ENCODE measurements at places on chromosomes 12 and 14.

GRCh38 chr12:108697905-108698304 lies 33.4 kb downstream of the CORO1C start:
- no peak for DNase-seq

GRCh38 chr12:31650918-31651317 lies 8.6 kb upstream of the ETFBKMT start:
- DNase-seq: no peak

DNA sequence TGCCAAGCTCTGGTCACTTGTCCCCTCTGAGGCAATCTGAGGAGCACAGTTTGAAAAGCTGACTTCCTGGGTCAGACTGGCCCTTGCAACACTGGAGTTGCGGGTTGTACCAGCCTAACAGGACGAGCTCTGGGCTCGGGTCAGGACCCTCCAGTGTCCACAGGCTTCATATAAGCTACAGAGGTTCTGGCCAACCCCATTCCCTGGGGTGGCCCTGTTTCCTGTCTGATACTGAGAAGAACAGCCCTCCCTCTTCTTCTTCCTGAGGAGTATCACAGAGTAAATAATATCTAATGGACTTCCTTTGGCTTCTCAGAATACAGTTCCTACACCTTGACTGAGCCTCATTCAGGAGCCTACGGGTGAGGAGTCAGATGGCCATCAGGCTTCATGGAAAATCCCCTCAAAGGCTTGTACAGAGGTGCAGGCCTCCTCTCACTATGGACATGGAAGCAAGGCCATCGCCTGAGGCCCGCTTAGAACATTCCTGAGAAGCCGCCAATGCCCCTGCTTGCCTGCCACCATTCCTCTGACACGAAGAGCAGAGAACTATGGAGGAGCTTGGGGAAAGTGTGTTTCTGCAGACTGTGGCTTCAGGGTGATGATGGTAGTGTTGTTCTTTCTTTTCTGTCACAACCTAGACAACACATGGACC lies 28.5 kb upstream of the ANO2 start:
- no peak for DNase-seq

DNA sequence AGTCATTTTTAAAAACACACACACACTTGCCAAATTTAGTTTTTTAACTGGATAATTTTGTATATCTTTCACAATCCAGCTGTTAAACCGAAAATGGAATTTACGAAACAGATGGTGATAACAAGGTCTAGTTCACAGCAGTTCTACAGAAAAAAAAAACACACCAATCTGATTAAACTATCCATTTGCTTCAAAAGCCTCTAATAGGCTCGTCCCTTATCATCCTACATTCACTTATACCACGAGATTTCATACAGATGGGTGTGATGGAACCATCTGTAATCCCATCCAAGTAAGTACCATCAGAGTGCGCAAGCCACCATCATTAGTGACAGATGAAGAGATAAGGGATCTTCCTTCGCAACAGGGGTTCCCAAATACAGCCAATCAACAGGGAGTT lies 20.1 kb downstream of the GCH1 start:
- no peak for DNase-seq

DNA sequence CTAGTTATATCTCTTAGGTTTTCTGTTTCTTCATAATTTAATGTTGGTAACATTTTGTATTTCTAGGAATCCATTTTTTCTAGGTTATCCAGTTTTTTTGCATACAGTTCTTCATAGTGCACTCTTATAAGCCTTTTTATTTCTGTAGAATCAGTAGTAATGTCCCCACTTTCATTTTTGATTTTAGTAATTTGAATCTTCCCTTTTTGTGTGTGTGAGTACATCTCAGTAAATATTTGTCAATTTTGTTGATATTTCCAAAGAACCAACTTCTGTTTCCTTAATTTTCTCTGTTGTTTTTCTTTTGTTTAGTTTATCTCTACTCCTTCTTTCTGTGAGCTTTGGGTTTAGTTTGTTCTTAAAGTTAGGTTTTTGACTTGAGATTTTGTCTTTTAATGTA lies 507.3 kb upstream of the RGS6 start:
- DNase-seq: no peak
